RCC 7860 (cell line): ENCODE measurements at places on chromosomes 3 and 15.

DNA sequence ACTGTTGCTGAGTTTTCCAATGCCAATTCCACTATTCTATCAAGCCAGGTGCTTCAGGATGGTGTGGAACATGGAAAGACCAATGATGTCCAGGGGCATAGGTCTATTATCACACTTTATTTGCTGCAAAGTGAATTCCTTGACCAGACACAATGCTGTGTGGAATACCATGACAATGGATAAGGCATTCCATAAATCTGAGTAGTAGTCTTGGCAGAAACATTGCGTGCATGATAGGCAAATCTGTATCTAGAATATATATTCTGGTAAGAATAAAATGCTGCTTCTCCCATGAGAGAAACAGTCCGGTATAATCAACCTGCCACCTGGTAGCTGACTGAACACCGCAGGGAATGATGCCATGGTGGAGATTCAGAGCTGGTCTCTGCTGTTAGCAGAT is 70.0 kb upstream of the ALDH1A3 start:
- no peak for DNase-seq

GRCh38 chr15:70321172-70321819 is 223.6 kb upstream of the TLE3 start:
- DNase-seq = no peak

GRCh38 chr15:34297059-34297458 is 40.5 kb downstream of the SLC12A6 start:
- no peak for DNase-seq

DNA sequence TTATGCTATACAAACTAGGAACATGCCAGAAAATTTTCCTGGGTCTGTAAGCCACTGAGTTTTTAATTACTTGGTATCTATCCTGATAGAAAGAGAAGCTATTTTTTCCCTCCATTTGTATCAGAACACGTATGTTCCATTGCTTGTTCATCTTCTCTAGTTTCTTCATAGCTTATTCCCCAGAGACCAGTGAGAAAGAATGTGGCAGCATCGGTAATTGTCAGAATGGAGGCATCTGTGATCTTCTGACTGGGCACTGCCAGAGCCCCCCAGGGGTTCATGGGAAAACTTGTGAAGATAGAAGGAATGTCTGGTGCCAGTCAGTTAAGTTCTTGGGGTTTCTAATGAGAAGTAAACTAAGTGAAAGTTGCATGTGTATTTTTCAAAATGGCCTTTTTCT is 720.2 kb upstream of the GOLIM4 start:
- DNase-seq = no peak

GRCh38 chr15:87213626-87214025 is 1042.9 kb downstream of the NTRK3 start:
- no peak for DNase-seq

GRCh38 chr15:70672081-70672480 is 91.3 kb downstream of the UACA start:
- no peak for DNase-seq
